ENCODE measurements at places on chromosomes 4 and X.

GRCh38 chrX:151929126-151929525 lies 16.4 kb downstream of the MAGEA4 start:
- DNase-seq: no peak

GRCh38 chrX:51395810-51396728 lies 63.4 kb downstream of the NUDT10 start:
- no peak for DNase-seq

DNA sequence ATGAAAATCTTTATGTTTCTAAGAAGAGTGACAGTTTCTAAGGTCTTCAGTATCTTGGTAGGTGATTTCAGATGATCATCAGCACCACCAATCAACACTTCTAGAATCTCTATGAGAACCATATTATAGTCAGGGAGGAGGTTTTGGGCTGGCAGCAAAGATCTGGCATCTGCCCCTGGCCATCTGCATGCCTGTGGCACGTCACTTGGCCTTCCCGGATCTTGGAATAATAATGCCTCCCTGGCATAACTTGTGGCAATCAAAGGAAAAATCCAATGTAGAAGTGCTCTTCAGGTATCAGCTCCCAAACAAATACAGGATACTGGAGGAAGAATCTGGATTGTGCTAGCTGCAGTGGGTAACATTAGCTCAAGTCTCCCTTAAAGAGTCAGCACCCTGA lies 57.3 kb downstream of the RASL11B start:
- no peak for DNase-seq

DNA sequence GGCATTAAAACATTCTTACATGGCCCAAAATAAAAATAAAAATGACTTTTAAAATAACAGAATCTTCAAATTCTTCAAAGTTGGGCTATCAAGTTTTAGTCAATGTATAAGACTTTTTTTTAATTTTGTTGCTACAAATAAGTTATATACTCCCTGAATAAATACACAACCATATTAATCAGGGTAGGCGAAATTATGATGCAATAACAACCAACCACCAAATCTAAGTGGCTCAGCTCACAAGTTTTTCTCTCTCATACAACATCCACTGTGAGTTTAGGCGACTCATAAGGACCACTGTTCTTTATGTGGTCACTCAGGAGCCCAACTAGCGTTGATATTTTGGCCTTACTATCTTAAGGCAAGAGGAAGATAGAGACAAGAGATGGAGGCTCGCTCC lies 11.2 kb downstream of the NEUROG2 start:
- DNase-seq: no peak

DNA sequence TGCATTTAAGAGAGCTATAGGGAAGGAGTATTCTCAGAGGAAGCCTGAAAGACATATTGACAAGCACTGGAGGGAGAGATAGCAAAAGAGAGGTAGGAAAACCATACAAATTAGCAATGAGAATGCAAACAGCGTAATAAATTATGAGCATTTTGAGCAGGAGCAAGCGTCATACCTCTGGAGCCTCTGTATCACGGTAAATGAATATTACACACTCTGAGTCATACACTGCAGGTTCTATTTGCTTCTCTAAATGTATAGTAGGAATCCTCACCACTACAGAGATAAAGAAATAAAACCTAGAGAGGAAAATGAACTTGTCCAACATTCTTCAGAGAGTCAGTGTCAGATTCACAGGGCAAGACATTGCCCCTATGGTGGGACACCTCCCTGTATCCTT lies 46.4 kb upstream of the GABRE start:
- DNase-seq: no peak

DNA sequence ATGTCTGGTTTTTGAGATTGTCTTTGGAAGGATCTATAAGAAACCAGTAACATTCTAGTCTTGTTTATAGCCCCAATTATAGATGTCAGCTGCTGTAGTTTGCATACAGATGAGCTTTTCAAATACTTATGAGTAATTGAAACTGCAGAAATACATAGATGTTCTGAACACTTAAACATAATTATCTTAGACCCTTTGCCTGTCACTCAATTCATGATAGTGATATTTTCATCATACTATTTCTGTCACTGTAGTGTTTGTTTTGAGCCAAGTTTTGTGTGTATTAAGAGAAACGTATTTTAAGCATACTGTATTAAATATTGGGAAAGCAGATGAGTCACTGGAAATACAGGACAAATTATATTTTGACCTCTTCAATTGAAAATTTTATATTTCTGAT lies 69.8 kb upstream of the SMARCA5 start:
- no peak for DNase-seq

GRCh38 chr4:54384563-54384962 lies 155.5 kb downstream of the PDGFRA start:
- peak; percentile 13 for DNase-seq

- peak; percentile 6 for DNase-seq
These were observed 51.3 kb upstream of the NFKB1 start for GRCh38 chr4:102449751-102450352.

- peak; percentile 20 for DNase-seq
These were observed 41.0 kb upstream of the UCP1 start for GRCh38 chr4:140609548-140610425.

DNA sequence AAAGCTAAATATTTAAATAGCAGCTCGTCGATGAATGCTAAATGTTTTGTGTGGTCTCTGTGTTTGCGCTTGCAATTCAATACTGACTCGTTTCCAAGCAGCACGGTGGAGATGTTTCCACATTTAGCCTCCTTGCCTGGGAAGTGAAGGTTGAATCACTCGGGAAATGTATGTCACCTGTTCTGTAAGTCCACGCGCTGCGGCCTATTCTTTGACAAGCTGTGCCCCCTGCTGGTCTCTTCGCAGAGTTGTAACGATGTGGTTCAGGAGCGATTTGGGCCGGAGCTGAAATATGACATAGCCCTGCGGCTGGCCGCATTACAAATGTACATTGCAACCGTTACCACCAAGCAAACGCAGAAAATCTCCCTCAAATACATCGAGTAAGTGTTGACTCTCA lies 89.6 kb upstream of the PRPS2 start:
- DNase-seq: no peak

GRCh38 chr4:95830651-95831050 lies 9.2 kb upstream of the PDHA2 start:
- DNase-seq: no peak

- DNase-seq: peak; percentile 20
These were observed 797 bp downstream of the CD99L2 start for GRCh38 chrX:150897421-150898320.

GRCh38 chr4:118732591-118733330 lies 47.6 kb downstream of the METTL14 start:
- DNase-seq: no peak

- no peak for DNase-seq
These were observed 109.3 kb upstream of the USP9X start for GRCh38 chrX:40975951-40976350.

DNA sequence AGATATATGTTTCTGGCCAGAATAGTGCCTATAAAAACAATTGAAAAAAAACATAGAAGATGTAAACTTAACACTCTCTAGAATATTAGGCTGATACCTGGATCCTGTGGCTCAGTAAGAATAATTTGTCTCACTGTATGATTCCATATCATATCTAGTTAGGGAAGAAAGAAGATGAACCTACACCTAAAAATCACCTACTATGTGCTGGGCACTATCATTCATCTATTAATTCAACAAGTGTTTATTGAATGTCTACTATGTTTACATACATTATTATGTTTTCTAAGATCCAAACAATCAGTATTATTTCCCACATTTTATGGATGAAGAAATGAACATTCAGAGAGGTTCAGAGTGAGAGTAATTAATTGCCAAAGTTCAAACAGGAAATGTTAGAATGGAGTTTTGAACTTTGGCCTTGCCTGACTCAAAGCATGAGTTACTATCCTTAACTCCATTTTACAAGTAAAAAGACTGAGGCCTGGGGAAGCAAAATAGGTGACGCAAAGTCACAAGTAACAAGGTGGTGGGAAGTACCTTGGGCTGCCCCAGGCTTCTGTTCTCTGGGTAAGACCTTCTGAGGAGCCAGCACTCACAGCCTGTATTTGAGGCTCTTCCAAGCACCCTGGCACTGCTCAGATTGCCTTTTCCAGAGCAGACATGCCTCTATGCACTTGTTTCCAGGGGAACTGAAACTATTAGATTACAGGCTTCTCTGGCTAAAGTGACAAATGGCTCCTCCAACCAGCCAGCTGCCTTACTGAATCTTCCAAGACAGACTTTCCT lies 111.1 kb upstream of the ACSL4 start:
- DNase-seq: no peak

- no peak for DNase-seq
These were observed 192.1 kb upstream of the LCORL start for GRCh38 chr4:18213576-18214198.

DNA sequence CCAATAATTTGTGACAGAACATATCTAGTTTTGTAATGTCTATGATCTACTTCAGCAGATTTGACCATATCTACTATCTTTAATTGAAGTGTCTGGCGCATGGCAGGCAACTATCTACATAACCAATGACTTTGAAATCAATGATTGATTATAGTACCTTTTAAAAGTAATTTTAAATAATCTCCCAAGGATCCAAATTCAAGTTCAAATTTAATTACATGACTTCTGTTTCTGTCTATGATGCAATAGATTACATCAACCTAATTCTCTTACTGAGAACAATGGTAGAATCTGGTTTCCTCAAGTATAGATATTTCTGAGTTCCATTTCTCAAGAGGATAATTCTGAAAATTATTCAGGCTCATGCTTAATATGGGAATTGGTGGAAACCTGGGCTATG lies 177.4 kb upstream of the IL15 start:
- no peak for DNase-seq

DNA sequence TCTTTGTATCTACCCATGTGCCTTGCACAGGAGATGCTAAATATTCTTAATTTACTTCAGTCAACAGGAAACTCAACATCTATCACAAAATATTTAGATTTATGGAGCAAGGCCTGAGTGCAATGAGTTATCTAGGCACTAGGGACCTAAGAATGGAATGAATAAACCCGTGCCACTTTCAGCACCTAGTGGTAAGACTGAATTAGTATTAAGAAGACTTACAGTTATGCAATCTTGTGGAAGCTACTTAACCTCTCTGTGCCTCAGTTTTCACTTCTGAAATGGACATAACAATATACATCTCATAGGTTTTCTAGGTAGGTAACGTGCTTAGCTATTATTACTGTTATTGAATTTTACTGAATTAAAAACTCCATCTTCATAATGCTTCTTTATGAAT lies 144.6 kb upstream of the MAP3K15 start:
- DNase-seq: no peak

- no peak for DNase-seq
These were observed 2.0 kb upstream of the CDK16 start for GRCh38 chrX:47216393-47216925.

- no peak for DNase-seq
These were observed 10.9 kb upstream of the LAS1L start for GRCh38 chrX:65545456-65545855.

DNA sequence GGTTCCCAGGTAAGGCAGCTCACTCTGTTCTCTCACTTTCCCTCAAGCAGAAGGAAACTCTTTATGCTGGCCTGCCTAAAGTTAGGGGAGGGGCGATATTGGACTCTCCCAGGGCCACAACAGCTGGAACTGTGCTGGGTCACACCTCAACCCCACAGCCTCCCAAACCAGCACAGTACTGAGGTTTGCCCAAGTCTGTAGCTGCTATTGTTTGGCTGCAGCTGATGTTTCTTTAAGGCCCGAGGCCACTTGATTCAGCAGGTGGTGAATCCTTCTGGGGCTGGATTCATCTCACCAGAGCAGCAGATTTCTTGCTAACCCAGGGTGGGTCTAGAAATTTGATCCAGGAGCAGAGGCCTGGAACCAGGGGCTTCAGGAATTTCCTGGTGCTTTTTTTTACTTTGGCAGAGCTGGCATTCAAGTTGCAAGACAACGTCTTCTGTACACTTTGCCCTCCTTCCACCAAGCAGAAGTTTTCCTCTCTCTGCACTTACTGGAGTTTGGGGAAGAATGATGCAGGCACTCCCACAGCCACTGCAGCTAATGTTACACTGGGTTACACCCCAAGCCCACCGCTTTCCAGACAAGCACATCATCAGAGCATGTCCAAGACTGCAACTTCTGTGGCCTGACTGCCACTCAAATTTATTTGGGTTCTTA lies 544.7 kb upstream of the NDST4 start:
- no peak for DNase-seq

DNA sequence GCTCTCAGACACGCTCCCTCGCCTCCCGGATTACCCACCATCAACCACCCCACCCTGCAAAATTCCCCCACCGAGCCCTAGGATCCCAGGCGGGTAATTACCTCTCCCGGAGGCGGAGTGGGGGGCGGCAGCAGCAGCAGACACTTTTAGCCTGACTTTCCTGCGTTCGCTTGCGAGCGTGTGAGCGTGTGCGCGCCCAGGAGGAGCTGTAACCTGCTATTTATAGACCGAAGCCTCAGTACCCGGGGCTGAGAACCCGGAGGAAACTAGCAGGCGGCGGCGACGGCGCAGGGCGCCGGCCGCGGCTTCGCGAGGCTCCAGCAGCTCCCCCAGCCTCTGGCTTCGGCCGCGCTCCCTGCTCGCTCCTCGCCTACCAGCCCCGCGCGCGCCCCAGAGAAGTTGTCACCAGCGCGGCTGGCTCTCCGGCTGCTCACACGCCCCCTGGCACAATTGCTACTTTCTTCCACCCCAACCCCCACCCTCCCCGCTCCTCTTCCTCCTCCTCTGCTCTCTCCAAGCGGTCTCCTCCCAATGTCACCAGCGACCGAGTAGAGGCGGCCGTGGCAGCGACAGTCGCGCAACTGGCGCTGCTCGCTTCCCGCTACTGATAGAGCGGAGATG lies at the start of gene INPP4B:
TSS of gene INPP4B (minus strand) at position 194 of the 621 bp plus-strand sequence.
- no peak for DNase-seq

GRCh38 chr4:60723796-60724195 lies 476.3 kb upstream of the ADGRL3 start:
- no peak for DNase-seq

GRCh38 chr4:137700072-137700471 lies 167.8 kb upstream of the PCDH18 start:
- DNase-seq: no peak

DNA sequence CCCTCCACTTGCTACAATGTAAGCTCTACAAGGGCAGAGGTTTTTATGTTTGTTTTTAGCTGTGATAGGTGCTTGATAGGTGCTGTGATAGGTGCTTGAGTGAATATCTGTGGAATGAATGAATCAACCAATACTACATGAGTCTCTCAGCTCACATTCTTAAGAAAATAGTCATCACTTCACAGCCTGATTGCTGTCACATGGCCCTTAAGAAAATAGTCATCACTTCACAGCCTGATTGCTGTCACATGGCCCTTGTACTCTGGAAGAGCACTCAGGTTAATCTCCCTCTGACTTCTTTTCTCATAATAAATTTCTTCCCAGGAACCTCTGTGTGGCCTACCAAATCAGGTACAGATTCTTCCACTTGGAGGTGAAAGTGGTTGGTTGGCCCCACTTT lies 335.2 kb downstream of the TENM3 start:
- no peak for DNase-seq

DNA sequence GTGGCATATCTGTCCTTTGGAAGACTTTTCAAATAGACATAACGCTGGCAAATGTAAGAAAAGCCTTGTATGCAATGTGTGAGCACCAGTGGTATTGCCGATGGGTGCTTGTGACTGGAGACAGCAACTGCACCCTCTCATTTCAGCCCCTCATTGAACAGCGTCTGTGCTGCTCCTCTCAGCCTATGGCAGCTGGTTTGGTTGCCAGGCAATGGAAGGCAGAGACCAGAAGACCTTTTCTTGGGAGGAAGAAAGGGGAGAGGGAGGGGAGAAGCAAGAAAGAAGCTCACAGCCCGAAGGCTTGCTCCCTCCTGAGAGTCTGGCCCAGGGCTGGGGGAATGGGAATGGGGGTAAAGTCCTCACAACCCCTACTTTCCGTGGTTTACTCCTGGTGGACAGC lies 20.2 kb downstream of the ZCCHC13 start:
- peak; percentile 8 for DNase-seq

Measured in NCI-H1436 treated with DMSO at 0.1 percent for 48 hours (cell line).